ENCODE measurements at places on chromosomes 1 and 21.

DNA sequence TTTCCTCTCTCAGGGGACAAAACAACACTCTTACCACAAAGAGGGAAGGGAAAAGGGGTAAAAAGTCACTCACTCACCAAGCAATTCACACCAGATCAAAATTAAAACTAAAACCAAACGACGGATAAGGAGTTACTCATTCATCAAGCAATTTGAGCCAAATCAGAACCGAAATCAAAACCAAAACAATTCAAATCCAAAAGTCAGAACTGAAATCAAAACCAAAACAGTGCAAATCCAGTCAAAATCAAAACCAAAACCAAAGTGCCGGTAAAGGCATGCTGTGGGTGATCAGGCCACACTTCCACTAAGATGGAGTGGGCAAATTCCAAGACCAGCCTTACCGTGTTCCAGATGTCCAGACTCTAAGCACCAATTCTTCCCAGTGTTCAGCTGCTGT, 717.9 kb downstream of the AMY1C start:
- no peak for DNase-seq

DNA sequence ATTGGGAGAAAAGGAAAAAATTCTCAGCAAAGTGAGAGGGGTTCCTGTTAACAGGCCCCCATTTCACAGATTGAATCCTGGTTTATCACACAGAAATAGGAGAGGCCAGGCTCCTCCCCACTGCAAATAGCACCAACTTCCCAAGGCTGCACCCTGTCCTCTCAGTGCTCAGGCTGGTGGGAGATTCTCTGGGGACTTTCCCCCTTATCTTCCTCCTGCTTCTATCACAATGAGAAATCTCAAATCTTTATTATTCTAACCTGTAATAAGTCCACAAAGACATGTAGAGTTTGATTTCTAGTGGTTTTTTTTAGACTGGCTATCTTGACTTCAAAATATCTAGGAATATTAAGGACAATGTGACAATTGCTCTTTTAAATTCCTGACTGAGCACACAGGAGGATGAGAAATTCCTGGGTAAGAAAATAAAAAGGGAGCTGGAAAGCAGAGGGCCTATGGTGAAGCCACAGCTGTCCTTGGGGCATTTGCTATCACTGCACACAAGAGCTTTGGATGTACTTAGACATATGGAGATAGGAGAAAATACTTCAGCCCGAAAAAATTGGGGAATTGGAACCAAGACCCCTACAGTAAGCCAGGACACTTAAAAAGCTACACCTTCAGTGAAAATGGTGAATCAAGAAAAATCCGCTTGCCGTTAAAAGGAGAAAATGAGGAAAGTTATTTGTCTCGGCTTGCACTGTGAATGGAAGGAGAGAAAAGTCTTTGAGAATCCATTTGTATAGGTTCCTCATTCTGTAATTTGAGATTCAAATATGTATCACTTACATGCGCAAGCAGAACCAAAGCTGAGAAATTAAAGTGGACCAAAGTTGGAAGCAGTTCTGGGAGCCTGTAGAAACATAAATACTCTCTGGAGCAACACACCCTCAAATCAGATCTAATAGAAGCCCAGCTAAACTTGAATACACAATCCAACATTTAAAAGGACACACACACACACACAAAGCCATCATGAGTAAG, 65.9 kb upstream of the C1orf105 start:
- DNase-seq = no peak

DNA sequence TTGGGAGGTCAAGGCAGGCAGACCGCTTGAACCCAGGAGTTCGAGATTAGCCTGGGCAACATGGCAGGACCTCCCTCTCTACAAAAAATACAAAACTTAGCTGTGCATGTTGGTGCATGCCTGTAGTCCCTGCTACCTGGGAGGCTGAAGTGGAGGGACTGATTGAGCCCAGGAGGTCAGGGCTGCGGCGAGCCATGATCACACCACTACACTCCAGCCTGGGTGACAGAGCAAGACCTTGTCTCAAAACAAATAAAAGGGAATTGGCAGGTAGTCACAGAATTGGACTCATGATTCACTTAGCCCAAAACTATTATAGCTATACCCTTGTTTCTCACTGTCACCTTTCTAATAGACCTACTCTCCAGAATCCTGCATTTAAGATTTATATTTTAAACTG, 5.5 kb downstream of the TADA1 start:
- no peak for DNase-seq

DNA sequence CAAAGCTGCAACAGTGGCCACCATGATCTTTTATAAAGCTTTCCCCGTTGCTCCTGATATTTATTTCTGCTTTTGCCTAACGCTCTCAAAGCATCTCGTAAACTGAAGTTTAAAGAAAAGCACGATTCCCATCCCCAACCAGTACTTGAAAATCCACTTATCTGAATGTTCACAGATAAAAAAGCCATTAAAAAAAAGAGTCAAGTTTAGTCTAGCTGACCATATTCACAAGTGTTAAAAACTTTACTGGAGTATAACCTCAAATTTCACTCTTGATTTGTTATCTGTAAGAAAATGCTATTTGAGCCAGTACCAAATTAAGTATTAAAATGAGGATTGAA, 34.6 kb upstream of the SLC45A3 start:
- no peak for DNase-seq

- no peak for DNase-seq
Measured at GRCh38 chr1:72432645-72433267, 150.4 kb upstream of the NEGR1 start.

- peak; percentile 52 for DNase-seq
Measured at GRCh38 chr1:37634244-37634991, at the start of gene RSPO1. TSS of gene RSPO1 (minus strand) at chr1:37634892. CDS start at chr1:37629661, 5,231 bp downstream.

DNA sequence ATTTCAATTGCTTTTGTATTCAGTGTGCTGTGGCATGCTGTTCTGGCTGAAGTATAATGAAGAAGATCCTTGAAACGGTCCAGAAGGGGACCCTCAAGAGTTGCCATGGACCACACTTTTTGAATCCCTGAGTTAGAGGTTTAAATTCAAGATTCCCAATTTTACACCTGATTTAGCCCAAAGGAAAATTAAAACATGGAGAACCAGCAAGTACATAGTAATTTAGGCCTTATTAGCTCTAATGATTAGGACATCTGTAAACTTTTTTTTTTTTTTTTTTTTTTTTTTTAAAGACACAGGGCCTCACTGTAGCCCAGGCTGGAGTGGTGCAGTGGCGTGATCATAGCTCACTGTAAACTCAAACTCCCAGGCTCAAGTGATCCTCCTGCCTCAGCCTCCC, 107.3 kb downstream of the ENAH start:
- no peak for DNase-seq

All from urothelium cell line (cell line).